ENCODE measurements at places on chromosomes 7 and 10.

DNA sequence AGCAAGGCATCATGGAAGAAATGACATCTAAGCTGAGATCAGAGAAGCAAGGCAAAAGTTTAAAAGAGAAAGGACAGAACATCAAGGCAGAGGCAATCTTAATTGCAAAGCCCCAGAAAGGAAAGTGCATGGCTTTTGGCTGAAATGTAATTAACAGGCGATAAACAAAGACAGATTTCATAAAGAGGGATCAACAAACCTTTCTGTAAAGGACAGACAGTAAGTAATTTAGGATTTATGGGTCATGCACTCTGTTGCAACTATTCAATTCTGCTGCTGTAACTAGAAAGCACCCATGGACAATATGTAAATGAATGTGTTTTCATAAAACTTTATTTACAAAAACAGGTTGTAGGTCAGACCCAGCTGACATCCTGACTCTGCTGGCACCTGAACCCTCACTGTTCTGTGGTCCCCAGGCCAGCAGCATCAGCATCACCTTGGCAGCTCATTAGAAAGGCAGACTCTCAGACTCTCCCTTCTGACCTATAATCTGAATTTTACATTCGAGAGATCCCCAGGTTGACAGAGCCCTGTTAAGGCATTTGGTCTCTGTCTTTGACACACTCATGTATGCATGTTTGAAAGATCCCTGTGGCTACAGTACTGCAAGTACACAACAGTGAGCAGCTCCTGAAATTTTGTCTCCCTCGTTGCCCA, 362.9 kb upstream of the NFE2L3 start:
- no peak for DNase-seq

DNA sequence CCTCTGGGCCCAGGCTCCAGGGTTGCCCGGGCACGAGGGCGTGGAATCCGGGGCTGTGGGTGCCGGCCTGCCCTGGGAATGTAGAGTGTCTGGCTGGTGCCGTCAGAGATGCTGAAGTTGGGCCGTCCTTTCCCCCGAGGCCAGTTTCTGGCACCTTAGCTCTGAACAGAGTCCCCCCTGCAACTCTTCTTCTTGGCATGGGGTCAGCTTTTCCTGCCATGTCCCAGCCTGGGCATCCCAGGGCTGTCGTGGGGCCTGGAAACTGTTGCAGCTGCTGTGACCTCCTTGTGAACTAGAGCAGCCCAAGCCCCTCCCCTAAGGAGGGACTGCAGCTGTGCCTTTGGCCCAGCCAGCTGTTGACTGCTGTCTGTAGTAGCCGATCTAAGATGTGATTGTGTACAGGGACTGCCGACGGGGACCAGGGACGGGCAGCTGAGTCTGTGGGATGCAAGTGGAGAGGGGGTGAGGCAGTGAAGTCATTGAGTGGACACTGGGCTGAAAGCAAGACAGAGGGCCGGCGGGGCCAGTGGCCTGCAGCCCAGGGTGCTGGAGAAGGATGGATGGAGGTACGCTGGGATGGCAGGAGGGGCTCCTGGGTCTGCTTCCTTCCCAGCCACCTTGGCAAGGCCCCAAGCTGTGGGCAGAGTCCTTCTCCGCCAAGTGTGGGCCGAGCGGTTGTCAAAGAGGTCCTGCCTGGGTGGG, 35.8 kb downstream of the GBX1 start:
- no peak for DNase-seq

GRCh38 chr10:131311661-131312477, at the start of gene TCERG1L:
TCERG1L (minus strand) TSS chr10:131311721; CDS start chr10:131311635, 86 bp downstream.
- DNase-seq, result no peak

DNA sequence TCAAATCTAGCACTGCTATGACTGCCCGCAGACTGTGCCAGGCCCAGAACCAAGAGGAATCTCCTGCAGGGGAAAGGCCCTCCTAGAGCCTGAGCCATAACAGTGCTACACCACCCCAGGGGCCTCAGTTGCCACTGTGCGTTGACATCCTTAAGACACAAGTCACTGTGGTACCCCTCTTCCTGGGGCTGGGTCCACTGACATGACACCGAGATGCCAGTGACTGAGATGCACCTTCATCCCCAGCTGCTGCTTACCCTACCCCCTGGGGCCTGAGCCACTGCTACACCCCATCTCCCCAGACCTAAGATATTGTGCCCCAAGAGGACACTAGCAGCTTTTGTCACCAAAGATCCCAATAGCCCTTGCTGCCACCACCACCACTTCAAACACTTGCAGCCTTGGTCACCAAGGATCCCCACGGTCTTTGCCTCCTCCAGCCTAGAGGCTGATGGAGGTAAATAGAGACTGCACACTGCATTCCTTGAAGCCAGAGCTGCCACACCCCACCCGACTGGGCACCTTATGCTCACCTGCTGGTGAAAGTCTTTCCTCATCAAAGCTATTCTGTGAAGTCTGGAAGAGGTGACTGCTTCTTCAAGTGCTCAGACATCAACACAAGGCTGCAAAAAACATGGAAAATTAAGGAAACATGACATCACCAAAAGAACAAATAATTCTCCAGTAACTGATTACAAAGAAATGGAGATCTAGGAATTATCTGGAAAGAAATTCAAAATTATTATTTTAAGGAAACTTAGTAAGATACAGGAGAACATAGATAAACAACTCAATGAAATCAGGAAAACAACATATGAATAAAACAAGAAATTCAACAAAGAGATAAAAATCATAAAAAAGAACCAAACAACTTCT, 40.4 kb upstream of the SHH start:
- no peak for DNase-seq

DNA sequence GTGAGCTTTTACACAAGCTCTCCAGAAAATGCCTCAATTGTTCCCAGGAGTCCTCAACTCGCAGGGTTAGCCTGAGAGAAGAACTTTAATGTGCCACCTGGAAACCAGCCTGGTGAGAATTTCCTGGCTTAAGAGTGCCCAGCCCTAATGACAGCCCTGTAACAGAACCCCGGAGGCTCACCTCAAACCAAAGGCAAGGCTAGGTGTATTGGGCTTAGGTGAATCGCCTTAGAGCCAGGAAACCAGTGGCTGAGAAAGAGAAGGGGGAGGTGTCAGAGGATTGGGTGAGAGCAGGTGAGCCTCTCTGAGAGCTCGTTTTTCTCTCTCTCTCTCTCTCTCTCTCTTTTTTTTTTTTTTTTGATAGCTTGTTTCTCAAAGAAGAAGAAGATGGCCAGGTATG, 7.3 kb downstream of the OCM2 start:
- no peak for DNase-seq

GRCh38 chr10:5135581-5135980, 41.4 kb downstream of the AKR1C3 start:
- DNase-seq, result no peak

DNA sequence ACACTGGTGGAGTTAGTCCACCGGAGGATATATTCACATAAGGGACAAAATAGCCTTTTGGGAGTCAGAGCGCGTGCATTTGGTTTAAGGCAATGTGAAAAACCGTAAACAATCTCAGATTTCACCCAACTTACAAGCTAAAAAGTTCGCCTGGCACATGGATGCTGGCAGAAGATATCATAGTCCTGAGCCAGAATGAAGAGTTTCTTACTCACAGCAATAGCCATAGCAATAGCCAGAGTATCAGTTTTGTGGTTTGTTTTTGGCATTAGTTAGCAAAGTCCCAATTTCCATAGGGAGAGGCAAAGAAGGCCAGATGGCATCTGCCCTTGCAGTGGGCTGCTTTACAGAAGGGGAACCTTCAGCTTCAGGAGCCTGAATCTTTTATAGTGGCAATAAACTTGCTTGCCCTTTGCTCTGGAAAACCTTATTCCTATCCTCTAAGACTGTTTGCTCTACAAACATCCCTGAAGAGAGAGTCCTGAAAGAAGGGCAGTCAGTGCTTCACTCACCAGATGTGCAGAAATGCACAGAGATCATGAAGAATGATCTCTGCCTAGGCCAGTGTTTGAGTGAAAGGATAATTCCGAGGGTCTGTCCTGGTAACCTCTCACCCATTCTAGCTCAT, 28.7 kb upstream of the RSBN1L start:
- no peak for DNase-seq

DNA sequence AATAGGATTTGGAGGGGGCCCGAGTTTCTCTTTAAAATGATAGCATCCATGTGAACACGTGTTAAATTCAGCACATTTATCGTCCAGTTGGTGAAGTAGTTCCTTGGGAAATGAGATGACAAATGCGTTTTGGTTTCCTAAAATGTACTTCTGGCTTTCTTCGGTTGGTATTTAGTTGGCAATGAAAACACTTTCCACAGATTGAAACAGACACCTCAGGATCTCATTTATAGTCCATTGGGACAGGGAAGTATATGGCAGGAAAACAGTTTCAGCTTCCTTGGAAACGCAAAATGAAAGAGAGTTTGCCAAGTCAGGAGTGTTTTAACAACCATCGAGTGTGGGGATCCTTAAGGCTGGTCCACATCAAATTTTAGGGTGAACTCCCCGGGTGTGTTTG, 19.4 kb upstream of the LYZL1 start:
- no peak for DNase-seq

GRCh38 chr7:33685981-33686683, 219.2 kb upstream of the BMPER start:
- DNase-seq, result no peak

GRCh38 chr10:120584786-120585185, 127.8 kb downstream of the PLPP4 start:
- DNase-seq, result no peak

DNA sequence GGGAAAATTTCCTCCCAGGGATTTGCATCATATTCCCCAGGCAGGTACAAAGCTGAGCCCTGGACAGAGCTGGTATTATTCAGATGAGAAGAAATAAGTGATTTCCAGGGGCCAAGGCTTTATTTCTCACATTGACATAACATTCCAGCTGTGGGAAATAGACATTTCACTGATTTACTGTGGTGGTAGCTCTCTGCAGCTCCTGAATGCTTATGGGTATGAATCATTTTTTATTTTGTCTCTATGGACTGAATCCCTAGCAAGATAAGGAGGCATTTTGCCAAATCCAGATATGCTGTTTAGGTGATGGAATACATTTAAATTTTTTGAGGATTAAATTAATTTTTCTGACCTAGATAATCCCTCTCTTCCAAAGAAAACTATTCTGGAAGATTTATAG, 97.9 kb downstream of the MTPN start:
- DNase-seq, result no peak

- peak; percentile 57 for DNase-seq
Observed at GRCh38 chr10:102449321-102450123, 1.8 kb downstream of the C10orf95 start.

DNA sequence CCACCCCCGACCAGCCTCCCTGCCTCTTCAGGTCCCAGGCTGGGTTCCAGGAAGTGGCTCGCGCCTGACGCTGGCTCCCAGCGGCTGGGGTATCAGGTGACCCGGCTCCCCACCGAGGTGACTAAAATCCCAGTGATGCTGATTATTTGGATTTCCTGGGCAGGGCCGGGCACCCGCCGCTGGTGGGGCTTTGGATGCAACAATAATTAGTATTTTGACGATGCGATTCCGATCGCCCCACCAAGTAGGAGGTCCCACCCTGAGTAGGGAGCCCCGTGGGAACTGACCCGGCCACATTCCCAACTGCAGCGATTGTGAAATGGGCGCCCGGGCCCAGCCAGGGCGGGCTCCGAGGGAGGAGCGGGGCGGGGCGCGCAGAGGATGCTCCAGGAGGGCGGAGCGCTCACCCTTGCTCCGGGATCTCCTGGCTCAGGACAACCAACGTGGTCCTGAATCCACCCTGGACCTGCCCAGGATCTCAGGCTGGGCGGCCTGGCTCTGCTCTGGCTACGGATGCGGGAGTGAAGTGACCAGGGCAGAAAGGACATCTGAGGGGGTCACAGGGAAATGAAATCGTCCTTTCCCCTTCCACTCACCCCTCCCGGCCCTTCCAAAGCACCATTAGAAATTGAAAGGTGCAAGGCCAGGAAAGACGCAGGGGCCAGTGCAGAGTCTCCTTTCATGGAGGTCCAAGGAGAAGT, 32.6 kb downstream of the DUSP5 start:
- DNase-seq, result no peak

GRCh38 chr10:125113691-125114371, 46.5 kb downstream of the CTBP2 start:
- no peak for DNase-seq

DNA sequence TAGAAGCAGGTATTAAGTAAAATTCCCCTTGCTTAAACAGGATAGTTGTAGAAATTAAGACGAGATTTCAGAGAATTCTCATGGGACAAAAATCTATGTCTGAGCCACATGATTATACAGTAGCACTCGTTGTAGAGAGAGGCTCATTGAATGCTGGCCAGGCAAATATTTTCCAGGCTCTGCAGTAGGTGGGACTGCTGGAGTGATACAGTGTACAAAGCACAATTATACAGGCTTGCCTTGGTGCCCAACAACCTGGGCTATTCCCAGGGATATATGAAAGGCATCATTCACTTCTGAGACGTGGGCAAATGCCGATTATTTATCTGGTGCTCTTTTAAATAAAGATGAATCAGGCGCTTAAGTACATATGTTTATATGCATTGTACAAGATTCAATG, 380.6 kb downstream of the PHTF2 start:
- DNase-seq, result no peak

DNA sequence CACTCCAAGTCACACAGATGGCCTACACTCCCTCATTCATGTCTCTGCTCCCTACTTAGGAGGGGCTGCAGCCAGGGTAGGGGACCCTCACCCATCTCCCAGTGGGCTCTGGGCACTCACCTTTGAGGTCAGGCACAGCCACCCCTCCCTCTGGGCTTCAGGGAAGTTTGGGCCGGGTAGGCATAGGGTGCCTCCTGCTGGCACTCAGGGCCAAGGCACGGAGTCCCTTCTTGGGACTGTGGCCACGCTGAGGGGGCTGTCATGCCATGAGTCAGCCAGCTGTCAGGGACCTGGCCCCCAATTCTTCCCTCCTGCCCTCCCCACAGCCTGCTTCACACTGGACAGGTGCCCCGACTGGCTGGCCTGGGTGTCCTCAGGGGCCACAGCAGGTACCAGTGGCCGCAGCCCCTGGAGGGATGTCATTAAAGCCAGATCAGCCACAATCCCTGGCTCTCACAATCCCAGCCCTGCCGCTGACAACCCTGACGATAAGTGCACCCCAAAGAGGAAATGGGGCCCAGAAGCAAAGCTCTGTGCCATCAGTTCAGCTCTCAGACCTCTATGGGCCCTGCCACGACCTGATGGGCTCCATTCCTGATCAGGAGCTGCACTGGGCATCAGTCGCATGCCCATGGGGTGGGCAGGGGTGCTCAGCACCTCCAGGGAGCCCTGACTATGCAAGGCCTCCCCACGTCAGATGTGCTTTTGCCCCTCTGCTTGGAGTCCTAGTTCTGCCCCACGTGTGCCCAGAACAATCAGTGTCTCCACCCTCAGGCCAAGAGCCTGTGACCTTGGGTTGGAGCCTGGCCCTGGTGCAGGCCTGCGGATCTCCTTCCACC, 34.1 kb upstream of the RET start:
- no peak for DNase-seq

GRCh38 chr7:99129536-99129935, 14.4 kb downstream of the SMURF1 start:
- no peak for DNase-seq

All from activated gamma-delta T cell (primary cell).